Activated CD8-positive, alpha-beta memory T cell treated with anti-CD3 and anti-CD28 coated beads, Interleukin-2, amount 10 ng/mL, durations not matched to agents 7 days and 5 days (primary cell): ENCODE measurements at places on chromosomes 7 and 10.

DNA sequence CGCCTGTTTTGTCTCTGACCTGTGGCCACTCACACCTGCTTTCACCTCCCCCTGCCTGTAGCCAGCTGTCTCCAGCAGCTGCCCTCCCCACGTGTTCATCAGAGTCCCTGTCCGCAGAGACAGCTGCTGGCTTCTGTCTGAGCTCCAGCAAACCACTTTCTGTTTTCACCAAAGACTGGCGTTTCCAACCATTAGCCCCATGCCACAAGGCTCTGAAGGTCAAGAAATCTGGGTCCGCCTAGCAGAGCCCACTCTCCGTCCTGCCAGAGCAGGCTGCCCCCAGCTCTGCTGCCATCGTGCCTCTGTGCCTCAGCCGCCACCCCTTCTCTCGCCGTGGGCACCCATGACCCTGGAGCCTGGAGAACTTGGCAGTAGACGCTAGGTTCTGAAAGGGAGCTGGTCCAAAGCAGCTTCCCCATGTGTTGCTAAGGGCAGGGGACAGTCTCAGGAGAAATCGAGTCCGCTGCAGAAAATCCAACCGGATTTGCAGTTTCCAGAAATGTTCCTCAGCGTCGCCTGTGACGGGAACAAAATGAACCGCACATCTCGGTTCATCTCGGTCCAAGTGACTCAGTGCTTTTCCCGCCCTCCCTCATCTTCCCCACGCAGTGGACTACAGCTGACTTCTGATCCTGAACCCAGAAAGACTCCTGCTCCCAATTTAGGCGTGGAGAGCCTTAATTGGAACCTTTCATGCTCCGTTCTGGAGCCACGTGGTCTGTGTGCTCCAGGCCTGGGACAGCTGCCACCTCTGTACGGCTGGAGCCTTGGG lies 28.0 kb downstream of the TMEM120A start:
- no peak for DNase-seq

GRCh38 chr7:158310924-158311666 lies 276.5 kb downstream of the PTPRN2 start:
- DNase-seq, result no peak

- no peak for DNase-seq
These were observed 879.5 kb downstream of the SORCS1 start for GRCh38 chr10:106284802-106285587.

GRCh38 chr10:75350791-75351190 lies 50.8 kb downstream of the ZNF503 start:
- no peak for DNase-seq

DNA sequence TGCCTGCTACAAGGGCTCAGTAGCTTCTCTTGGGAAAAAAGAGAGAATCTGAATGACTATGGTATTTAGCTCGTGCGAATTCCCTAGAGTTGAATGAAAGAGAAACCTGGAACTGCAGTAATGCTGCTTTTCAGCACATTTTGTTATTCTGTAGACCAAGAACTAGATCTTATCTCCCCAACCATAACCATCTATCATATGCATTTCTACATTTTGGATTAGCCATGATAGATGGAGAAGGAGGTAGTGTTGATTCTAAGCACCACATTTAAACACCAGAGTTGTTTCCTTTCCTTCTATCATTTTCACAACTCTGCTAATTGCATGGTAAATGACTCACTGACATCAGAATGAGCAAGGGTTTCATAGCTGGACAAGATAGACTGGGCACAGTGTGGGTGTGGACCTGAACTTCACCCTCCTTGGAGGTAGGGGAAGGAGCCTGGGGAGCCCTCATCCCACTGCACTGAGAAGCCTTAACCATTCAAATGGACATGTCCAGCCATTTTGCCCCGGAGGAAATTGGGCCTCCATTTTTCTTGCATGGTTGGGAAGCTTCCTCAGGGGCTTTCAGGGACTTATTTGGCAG lies 55.3 kb upstream of the BMPER start:
- no peak for DNase-seq

DNA sequence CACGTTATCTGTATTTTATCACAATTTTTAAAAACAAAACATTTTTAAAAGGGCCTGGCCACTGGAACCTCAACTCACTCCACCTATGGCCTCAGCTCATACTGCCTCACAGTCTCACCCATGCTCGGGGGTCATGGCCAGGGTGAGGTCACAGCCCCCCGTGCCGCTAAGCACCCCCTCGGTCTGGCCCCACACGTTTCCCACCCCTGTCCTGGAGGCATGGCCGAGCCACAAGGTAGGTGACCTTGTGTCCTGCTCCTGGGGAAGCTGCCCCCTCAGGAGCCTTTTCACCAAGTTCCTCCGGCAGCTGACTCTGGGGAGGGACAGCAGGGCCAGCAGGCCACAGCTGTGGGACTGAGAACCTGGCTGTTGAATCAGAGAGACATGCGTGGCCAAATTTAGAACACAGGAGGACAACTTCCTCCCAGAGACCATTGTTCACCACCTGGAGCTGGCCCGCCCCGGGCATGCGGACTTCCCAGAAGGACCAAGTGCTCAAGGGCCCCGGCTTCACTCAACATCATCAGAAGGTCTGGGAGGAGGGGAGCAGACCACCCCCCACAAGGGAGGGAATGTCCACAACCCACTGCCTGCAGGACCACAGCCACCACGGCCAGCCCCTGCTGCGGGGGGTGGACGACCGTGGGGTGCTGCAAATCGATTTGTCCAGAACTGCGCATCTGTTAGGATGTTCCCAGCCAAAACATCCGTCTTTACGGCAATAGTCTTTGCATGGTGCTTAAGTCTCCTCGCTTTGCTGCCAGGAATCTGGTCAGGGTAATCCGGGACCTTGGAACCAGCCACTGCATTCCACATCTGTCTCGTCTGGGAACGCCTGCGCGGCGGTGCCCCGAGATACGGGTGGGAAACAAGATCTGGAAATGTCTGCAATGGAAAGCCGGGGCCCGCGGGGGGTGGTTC lies 48.6 kb upstream of the PDGFA start:
- DNase-seq, result no peak

- no peak for DNase-seq
These were observed 55.3 kb downstream of the CH25H start for GRCh38 chr10:89151857-89152256.

DNA sequence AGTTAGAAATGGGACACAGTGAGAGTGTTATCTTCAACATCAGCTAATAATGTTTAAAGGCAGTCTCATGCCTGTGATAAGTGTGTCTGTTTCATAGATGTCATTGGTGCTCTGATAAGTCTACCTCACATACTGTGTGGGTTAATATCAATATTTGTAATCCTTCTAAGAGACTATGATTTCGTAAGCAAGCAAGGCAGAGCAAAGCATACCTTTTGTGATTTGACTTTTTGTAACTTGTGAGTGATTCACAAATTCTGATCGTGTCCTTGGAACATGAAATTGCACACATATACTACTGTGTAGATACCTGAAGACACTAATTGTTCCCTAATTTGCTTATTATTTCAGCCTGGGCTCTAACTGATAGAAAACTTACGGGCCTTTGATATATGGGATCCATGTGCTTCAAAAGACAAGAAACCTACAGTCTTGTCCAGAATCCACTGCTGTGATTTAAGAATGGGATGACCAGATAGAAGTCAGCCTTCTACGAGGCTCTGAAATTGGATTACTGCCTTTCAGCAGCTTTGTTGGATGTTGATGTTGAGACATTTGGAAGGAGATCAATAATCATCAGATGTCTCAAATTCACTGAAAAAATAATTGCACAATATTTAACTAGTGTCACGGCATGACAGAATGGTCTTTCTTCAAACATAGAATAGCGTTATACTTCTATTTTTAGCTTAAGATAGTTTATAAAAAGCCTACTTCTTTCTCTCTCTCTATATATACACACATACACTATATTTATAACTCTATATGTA lies 63.2 kb upstream of the KLF6 start:
- DNase-seq, result no peak

GRCh38 chr10:114396464-114396863 lies 7.8 kb downstream of the AFAP1L2 start:
- no peak for DNase-seq

GRCh38 chr10:103110407-103110806 lies 82.7 kb downstream of the NT5C2 start:
- DNase-seq, result no peak

DNA sequence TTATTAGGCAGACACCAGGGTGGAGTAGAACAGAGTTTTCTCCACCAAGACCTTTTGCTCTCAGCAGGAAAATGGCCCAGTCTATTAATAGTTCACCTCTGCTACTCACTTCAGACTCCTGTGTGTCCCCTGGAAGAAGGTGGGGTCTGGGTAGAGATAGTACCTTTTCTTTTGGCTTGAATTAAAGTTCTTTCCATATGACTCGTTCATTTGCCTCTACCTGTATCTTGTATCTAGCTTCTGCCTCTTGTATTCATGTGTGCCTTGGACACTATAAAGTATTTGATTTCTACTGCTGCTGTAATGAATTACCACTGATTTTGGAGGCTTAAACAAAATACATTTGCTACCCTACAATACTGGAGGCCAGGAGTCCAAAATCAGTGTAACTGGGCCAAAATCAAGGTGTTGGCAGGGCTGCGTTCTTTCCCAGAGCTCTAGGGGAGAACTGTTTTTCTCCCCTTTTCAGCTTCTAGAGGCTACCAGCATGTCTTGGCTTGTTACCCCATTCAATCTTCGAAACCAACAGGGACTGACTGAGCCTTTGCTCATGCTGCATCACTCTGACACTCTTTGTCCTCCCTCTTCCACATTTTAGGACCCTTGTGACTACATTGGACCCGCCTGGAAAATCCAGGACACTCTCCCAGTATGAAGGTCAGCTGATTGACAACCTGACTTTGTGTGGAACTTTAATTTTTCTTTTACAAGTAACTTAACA lies 155.6 kb upstream of the PRSS58 start:
- DNase-seq, result no peak

- DNase-seq, result no peak
These were observed 95.3 kb downstream of the LRRC4 start for GRCh38 chr7:127935847-127936376.

DNA sequence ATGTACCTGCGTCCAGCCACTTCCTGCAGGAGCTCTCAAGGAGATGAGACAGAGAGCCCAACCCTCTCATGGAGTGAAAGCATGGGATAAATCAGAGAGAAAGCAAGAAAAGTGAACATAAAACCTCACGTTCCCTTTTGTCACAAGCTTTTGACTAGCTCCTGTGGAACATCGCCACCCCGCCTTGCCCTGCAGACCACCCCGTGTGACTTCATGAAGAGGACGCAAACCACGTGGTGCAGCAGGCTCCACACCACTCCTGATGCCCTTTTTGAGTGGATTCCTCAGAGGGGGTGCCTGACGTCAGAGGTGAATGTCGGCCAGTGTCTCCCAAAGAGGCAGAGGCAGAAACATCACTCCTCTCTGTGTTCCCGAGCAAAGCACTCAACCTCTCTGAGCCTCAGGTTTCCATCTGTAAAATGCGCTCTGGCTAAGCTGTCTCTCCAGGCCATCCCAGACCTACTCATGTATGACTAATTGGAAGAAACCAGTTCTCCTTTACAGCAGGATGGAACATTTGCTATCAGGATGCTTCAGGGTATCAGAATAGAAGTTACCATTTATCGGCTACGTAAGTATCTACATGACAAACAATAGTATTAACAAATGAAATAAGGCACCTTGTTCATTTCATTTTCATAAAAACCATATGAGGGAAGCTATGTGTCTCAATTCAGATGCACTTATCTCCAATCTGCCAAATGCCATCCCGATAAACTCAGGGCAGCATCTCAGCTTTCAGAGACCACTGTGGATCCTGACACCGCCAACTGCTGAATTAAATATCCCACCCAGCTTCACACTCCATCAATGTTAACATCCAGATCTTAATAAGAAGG lies 5.3 kb downstream of the ZNF488 start:
- peak; percentile 28 for DNase-seq

DNA sequence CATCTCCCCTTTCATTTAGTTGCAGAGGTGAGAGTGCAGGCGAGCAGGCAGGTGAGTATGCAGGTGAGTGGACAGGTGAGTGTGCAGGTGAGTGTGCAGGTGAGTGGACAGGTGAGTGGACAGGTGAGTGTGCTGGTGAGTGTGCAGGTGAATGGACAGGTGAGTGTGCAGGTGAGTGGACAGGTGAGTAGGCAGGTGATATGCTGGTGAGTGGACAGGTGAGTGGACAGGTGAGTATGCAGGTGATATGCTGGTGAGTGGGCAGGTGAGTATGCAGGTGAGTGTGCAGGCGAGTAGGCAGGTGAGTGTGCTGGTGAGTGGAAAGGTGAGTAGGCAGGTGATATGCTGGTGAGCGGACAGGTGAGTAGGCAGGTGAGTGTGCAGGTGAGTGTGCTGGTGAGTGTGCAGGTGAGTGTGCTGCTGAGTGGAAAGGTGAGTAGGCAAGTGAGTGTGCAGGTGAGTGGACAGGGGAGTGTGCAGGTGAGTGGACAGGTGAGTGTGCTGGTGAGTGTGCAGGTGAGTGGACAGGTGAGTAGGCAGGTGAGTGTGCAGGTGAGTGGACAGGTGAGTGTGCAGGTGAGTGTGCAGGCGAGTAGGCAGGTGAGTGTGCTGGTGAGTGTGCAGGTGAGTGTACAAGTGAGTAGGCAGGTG lies 165.6 kb downstream of the ADARB2 start:
- DNase-seq, result no peak

- no peak for DNase-seq
These were observed 373.4 kb upstream of the CHRM2 start for GRCh38 chr7:136495081-136495480.

DNA sequence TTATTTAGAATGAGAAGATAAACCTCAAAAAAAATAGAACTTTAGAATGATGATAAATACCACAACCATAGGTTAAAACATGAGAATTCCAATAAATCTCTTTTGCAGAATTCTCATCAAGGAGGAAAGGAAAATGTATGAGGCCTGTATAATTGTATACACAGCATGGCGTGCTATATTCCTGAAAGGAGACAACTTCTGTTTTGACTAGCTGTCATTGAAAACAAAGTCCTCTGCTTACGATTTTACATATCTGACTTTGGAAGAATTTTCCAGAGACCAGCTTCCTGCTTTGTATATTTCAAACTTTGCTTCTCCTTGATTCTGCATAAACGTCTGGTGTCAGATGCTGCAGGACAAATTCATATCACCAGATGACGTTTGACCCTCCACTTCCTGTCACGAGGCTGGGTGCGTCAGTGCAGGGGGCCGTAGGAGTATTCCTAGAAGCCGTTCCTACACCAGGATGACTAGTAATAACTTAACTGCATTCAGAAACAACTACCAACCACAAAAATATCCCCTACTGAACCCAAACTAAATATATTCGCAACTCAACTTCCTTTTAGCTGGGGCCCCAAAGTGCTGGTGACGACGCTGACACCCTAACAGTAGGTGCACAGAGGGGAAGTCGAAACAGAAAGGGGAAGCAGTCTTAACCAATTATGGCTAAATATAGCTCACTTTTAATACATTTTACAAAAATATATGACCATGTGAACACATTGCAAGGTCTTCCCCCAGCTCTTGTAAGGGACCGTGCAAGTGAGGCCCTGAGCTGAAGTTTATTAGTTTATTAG lies 178.6 kb upstream of the INHBA start:
- DNase-seq, result peak; percentile 92

GRCh38 chr10:100043796-100044195 lies 34.0 kb upstream of the DNMBP start:
- no peak for DNase-seq

GRCh38 chr10:110843031-110843430 lies 28.7 kb upstream of the PDCD4 start:
- DNase-seq, result peak; percentile 78
